ENCODE measurements at places on chromosomes 3 and 15. TPM values are rescaled to one million over a fixed set of nuclear protein-coding genes. Genes with fewer than 3 reads are reported as not detected.

GRCh38 chr3:66823532-66823931 lies 174.6 kb upstream of the KBTBD8 start:
- DNase-seq, result no peak

DNA sequence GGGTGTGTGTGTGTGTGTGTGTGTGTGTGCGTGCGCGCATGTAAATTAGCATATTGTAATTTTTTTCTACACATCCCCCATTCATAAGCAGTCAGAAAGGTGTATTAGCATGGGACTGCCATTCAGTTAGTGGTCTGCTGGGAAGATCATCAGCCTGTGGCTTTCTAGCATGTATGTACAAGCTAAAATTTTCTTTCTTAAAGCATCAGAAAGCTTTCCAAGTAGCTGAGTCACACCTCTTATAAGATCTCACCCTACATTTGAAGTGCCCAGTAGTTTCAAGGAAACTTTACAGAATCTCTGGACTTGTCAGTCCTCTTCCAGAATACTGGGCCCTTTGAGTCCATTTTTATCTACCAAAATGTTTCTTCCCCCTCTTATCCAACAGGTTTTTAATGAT lies 411.4 kb upstream of the TPRG1 start:
- no peak for DNase-seq

DNA sequence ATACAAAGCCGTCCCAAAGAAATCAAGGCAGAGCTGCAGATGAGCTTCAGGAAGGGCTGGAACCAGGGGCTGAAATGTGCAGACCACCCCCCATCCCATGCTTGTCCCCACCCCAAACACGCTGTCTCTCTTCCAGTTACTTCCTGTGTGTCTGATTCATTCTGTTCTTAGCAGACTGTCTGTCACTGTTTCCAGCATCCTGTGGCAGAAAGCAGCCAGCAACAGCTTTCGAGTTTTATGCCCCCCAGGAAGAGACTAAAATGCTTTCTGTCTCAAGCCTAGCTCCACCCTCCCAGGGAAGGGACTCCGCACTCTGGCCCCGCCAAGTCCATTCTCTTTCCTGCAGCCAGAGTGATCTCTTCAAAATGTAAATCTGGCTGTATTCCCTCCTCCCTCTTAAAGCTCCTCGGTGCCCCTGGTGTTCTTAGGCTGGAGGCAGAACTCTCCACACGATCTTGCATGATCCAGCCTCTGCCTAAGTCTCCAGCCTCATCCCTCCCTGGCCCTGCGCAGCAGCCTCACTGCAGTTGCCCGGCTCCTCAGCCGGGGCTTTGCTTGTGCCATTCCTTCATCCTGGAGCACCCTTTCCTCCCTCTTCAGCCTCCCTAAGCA lies 41.5 kb downstream of the HRH1 start:
- no peak for DNase-seq

GRCh38 chr3:49901366-49902339 lies 2.0 kb downstream of the MST1R start:
- DNase-seq, result no peak

DNA sequence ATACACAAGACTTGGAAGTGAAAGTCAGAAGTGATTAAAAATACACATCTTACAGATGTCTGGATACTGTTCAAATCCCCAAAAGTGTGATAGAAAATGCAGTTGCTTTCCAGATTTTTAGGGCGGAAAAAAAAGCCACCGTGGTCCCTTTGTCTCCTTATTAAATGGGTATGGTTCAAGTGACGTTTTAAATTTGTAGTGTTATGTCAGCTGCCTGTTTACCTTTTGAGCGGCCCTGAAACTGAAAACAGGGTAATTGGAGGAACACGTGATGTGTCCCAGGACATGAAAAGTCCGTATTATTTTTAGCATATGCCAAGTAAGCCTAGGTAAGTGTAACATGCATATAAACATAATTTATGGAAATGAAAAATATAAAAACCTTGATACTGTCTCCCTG lies 109.0 kb upstream of the PDZRN3 start:
- no peak for DNase-seq

DNA sequence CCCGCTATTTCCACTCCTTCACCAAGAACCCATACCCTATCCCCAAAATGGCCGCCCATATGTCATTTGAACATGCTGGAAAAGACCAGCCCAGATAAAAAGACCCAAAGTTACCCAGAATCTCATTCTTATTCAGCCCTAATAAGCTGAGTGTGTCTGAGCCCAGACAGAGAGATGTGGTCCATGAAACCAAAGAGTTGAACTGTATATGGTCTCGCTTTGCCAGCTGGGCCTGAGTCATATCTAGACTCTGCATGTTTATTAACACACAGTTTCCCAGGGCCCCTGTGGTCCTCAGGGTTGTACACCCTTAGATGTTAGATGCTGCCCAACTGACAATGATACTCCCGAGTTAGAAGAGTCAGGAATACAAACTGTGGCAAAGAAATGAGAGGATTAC lies 201.9 kb upstream of the STRIT1 start:
- no peak for DNase-seq

DNA sequence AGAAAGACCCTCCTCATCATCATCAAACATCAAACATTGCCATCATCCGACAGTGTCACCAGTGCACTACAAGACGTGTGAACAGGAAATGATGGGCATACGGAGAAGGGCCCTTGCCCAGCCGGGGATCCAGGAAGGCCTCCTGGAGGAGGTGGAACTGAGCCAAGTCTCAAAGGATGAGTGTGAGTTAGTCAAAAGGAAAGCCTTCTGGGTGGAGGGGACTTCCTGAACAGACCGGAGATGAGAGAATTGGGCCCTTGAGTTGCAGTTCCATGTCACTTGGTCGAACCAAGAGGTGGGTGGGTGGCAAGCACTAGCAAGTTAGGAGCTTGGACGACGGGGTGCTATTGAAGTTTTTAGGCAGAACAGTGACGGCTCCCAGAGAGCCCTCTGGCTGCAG lies 8.5 kb downstream of the SEMA4B start:
- DNase-seq, result no peak

- no peak for DNase-seq
Observed at GRCh38 chr3:71906976-71907375, 122.0 kb upstream of the PROK2 start.

- no peak for DNase-seq
Observed at GRCh38 chr3:169315996-169316395, 347.5 kb downstream of the MECOM start.

- DNase-seq, result no peak
Observed at GRCh38 chr3:64079369-64080150, 56.3 kb upstream of the PSMD6 start.

- no peak for DNase-seq
Observed at GRCh38 chr3:15174953-15175352, 31.1 kb upstream of the CAPN7 start.

DNA sequence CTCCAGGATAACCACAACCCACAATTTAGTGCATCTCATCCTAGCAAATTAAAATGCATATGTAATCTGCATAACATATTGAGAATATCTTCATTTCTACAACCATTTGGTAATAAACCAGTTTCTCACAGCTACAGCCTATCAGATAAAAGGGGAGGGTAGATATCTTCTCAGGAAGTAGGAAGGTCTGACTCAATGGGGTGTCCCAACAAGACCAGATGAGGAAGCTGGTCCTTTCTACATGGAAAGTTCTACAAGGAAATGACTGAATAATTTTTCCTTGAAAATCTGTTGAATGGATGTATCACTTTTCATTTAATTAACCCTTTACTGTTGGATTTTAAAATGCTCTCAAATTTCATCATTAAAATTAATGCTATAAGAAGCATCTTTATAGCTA lies 17.4 kb upstream of the TMPRSS7 start:
- no peak for DNase-seq

DNA sequence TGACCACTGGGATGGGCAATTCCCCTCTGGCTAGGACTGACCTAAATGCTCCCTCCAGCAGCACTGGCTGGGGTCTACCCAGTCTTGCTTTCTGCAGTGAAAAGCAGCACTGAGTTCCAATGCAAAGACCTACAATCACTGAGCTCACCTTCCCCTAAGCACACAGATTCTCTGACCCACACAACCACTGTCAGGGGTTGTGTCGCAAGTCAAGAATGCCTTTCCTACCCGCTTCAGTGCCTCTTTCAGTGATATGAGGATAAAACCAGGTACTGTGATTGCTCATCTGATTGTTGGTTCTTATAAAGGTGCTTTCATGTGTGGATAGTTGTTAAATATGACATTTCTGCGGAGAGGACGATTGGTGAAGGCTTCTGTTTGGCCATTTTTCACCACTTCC lies 345.6 kb downstream of the GAP43 start:
- DNase-seq, result no peak

- DNase-seq, result no peak
Observed at GRCh38 chr3:161217496-161217895, 3.6 kb upstream of the NMD3 start.

DNA sequence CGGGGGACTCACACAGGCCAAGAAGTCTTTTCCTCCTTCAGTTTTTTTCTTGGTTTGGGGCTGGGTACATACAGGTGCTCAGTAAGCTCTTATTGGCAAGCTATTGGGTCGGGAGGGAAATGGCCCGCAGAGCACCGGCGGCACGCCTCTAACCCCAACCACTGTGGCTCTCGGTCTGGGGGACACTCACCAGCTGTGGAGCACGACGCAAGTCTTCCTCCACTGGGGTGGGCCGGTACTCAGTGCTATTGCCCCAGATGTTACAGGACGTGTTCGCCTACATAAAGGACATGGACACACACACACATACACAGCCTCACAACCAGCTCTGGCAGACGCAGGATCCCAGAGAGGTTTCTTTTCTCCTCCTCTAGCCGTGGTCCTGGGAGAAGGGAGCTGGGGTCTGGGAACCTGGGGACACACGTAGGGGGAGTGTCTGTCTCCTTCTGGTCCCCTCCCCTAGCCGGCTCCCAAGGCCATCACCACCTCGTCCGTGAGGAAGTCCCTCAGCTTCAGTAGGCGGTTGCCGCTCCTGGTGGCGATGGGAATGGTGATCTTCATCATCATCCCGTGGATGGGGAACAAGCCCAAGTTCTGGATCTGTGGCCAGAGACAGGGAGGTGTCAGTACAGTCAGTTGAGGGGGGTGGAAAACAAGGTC lies 33.4 kb downstream of the FEM1B start:
- no peak for DNase-seq

GRCh38 chr3:135141672-135142071 lies 346.6 kb downstream of the EPHB1 start:
- no peak for DNase-seq

DNA sequence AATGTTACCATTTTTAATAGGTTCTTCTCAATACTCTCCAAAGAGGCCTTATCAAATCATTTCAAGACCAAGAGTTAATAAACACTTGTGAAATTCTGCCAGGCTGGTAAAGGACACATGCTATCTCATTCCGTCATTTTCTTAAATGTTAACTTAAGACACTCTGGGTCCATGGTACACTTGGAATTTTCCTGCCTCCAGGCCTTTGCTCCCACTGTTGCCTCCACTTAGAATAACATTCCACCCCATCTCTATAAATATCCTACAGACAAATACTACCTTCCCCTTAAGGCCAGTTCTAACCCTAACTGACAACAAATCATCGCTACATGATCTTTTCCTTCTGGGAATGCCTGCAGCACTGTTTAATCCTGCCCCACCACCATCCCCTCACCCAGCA lies 24.1 kb downstream of the MAGI1 start:
- DNase-seq, result no peak

AP3B2 gene
- 4.7 TPM for total RNA-seq

FSTL1 gene
- total RNA-seq, result 193 TPM

CCDC13 gene
- 5.3 TPM for total RNA-seq

GRAMD1C gene
- 21.0 TPM for total RNA-seq

GOLGA8T gene
- not detected for total RNA-seq

BDH1 gene
- 21.2 TPM for total RNA-seq

CPN2 gene
- 0.72 TPM for total RNA-seq

FSIP1 gene
- total RNA-seq, result 2.4 TPM

SLC9C1 gene
- total RNA-seq, result 1.2 TPM

MASP1 gene
- 4.8 TPM for total RNA-seq

PRKCI gene
- 41.5 TPM for total RNA-seq

DNAH12 gene
- 0.38 TPM for total RNA-seq

CLCN2 gene
- total RNA-seq, result 10.4 TPM

RARB gene
- 14.7 TPM for total RNA-seq

C3orf22 gene
- not detected for total RNA-seq

ALDH1A2 gene
- total RNA-seq, result 113 TPM

TNFSF10 gene
- total RNA-seq, result 277 TPM

CYP8B1 gene
- total RNA-seq, result 10.4 TPM
